D721Med (cell line): ENCODE measurements at places on chromosomes 5 and 9.

DNA sequence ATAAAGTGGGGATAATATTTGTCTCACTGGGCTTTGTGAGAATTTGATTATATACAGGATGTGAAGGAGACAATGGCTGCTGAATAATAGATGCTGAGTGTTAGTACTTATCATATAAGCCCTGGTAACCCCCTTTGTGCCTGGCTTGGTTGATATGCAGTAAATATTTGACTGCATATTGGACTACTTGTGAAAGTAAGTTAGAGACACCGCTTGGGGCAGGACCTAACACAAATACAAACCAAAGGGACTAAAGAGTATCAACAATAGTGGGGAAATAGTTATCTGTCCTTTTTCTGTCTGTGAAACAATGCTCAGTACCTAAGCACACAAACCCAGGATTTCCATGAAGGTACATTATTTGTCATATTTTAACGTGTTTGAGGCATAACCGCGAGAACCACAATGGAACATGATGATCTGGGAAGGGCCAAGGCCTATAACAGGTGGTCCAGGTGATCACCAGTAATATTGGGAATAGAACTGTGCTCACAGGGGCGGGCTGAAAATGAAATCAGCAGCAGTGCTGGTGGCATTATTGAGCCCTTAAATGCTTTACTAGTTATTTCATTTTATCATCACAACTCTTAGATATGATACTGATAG is 138.2 kb upstream of the SMARCA2 start:
- no peak for DNase-seq

DNA sequence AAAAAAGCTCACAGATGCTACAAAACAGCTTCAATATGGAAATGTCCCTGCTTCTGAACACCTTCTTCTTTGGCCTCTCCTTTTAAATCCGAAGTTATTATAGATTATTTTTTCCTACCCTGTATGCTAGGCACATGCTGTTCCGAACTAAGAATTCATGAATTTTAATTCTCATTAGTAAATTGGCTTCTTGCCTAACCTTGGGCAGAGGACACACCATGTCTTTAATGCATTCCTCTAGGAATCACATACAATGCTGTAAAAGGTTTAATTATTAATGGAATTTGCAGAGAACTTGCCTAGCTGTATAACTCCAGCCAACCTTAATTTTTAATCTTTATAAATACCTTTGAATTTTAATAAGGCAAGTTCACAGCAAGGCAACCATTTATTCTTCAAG is 234.4 kb downstream of the NTRK2 start:
- DNase-seq: no peak

DNA sequence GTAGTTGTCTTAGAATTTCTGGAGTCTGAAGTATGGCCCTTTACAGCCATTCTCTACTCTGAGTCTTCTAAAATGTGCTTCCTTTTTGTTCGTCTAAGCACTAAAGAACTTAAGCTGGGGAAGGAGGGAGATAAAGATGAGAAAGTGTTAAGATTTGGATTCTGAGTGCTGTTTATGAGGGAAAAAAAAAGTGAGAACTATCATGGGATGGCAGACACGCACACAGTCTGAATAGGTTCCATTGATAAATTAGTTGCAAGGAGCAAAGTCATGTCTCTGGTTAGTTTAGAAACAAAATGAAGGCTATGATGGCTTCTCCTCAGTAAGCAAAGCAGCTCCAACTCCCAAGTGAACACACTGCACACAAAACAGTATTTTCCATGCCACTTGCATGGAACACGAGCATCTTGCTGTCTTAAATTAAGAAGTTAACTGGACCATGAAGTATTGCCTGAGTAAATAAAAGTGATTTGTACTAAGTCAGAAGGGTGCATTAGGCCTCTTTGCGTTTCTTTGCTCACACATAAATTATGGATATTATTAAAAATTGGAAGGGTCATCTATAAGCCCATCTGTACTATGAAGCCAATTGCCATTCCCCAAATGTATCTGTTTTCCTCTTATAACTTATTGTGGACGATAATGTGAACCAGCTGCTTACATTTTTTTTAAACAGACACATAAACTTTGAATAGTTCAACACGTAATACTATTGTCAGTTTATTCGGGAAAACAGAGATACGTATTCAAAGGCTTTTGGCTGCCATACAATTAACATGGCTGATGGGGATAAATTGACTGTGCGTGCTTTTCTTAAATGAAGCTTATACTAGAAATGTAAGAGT is 199.3 kb downstream of the SGCD start:
- DNase-seq: no peak

DNA sequence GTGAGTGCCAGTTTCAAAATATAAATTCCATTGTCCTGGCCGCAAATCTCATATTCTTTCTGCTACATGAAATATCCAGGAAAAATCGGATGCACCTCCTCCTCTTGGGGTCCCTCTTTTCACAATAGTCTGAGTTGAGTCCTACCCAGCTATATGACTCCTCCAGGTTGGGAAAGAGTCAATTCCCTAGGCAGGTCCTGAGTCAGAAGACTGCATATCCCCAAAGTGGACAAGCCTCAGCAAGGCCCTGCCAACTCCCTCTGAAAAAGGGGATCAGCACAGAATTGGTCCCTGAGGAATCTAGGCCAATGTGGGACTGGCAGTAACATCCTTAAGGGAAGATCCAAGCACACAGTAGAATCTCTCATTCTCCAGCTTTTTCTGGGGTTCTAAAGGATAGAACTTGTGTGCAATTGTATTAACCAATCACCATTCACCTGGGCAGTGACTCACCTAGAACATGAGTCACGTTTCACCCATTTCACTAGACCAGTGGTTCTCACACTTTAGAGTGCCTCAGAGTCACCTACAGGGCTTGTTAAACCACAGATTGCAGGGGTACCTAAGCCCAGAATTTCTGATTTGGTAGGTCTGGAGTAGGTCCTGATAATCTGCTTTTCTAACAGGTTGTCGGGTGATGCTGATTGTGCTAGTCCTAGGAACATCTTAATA is 44.7 kb upstream of the TMEM215 start:
- DNase-seq: no peak

GRCh38 chr5:89255845-89256463 is 373.0 kb upstream of the MEF2C start:
- DNase-seq: no peak

GRCh38 chr9:70400107-70400892 is 14.2 kb downstream of the KLF9 start:
- no peak for DNase-seq

DNA sequence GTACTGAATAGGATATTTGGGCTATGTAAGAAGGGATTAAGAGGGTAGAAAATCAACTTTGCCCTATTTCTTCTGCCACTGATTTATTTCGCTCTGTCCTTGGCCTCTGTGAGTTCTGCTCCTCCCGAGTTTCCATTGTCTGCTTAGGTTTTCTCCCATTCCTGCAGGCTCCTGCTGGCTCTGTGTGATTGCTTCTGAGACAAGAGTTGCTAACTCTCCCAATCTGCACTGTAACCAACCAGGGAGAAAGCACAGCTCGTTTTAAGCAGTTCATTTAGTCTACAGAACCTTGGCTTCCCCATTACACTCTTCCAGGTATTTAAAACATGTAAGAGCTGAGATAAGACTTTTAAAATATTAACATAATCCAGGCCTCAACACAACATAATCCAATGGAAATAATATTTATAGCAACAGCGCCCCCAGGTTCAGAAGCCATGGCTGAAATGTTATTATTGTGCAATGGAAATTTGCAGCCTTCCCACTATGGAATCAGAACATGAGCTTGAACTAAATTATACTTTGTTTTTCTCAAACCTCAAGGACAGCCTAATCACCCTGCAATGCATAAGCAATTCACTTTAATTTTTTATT is 203.5 kb downstream of the ERCC6L2 start:
- DNase-seq: no peak

DNA sequence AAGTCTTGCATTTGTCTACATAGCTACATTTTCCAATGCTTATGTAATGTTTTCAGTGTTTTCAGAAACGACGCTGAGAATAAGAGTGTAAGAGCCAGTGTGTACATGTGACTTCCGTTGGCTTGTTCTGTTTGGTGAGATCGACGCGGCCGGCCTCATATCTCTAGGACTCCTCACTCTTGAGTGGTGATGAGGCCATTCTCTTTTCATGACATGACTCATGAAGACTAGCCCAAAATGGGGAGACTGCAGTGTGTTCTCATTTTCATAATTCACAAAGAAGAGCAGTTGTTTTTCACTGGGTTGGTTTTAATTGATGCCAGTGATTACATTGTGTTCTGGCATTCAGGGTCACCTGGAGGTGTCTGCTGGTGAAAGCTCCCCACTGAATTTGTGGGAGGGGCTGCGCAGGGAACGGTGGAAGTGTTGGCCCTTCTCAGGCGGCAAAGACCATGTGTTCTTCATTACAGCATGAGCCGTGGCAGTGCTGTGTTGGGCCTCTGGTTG is 131.5 kb upstream of the OTULINL start:
- no peak for DNase-seq

DNA sequence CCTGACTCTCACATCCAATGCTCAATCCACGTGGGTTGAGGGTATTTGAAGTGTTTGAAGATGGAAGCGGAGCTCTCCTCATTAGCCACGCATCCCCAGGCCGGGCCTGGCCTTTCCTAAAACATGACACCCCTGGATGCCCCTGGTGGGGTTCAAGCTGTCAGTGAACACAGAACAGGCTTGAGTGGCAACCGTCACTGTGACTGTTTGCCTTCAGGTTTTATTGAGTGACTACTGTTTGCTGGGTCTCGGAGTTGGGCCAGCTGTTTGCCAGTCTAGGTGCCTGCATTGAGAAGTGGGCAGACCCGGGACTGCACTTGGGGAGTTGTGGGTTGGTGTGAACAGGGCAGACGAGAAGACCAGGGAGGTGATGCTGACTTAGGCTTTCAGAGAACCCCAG is 7.8 kb upstream of the OLFM1 start:
- DNase-seq: no peak

- DNase-seq: no peak
These were observed 422.7 kb upstream of the GRAMD2B start for GRCh38 chr5:126000507-126000906.

- DNase-seq: no peak
These were observed 39.8 kb downstream of the NEK6 start for GRCh38 chr9:124297551-124297901.

DNA sequence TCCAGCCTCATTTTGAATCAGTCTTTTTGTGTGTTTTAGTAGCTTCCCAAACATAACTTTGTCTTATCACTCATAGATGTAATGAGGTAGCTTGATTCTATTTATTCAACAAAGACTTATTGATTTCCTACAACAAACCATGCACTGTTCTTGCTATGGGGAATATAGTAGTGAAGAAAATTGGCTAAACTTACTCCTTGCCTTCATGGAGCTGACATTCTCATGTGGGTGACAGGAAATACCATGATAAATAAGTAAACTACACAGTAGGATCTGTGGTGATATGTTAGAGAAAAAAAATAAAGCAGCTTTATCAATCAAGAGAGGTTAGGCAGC is 255.7 kb upstream of the TNC start:
- no peak for DNase-seq

DNA sequence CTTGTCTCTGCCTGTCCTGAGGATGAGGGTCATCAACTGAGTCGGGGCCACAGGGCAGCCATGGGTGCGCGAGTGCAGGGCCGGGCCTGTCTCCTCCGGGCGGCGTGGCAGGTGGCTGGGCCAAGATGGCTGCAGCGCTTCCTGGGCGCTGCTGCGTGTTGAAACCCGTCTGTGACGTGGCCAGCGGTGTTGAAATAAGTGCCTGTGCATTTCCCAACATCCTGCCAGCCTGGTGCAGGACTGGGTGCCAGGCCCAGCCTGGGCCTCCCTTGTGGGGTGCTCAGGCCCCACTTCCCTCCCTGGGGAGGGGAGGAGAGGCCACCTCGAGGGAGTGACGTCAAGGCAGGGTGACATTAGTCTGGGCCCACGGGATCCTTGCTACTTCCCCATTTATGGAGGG is 45.5 kb downstream of the RXRA start:
- no peak for DNase-seq
